ENCODE measurements at places on chromosomes 7 and 10. TPM values are rescaled to one million over a fixed set of nuclear protein-coding genes. Genes with fewer than 3 reads are reported as not detected.

The CPA2 gene
- 4,704 TPM for polyA plus RNA-seq

The EPDR1 gene
- 11.0 TPM for polyA plus RNA-seq

The CD36 gene
- 131 TPM for polyA plus RNA-seq

The SGMS1 gene
- polyA plus RNA-seq, result 8.4 TPM

The ANXA8L1 gene
- polyA plus RNA-seq, result 5.6 TPM

The ADAP1 gene
- 8.7 TPM for polyA plus RNA-seq

The PPP1R3A gene
- not detected for polyA plus RNA-seq

The PON1 gene
- not detected for polyA plus RNA-seq

The PRSS1 gene
- 39,878 TPM for polyA plus RNA-seq

The TDRD1 gene
- 0.11 TPM for polyA plus RNA-seq

The ANKRD22 gene
- polyA plus RNA-seq, result 14.7 TPM

The AEBP1 gene
- polyA plus RNA-seq, result 10.2 TPM

The CPED1 gene
- 0.92 TPM for polyA plus RNA-seq

The CALU gene
- 21.3 TPM for polyA plus RNA-seq

The PRLHR gene
- polyA plus RNA-seq, result 0.09 TPM

The HOXA3 gene
- polyA plus RNA-seq, result 7.4 TPM
